Neural cell (in vitro differentiated cells): ENCODE measurements at places on chromosomes 4 and X. TPM values are rescaled to one million over a fixed set of nuclear protein-coding genes. Genes with fewer than 3 reads are reported as not detected.

KIAA1210 gene
- 0.04 TPM in 1 of 2 replicates, not detected in the other for polyA plus RNA-seq

BEND2 gene
- polyA plus RNA-seq = not detected in 2 replicates

DCAF12L2 gene
- 1.4 and 1.8 TPM in 2 replicates for polyA plus RNA-seq

PHEX gene
- polyA plus RNA-seq = 0.34 and 0.59 TPM in 2 replicates

AVPR2 gene
- polyA plus RNA-seq = not detected in 2 replicates

NLGN4X gene
- 16.4 and 18.0 TPM in 2 replicates for polyA plus RNA-seq

GAGE12H gene
- not detected in 2 replicates for polyA plus RNA-seq

RBMXL3 gene
- not detected in 2 replicates for polyA plus RNA-seq

SLC34A2 gene
- not detected in 2 replicates for polyA plus RNA-seq

GASK1B gene
- polyA plus RNA-seq = 0.40 and 4.9 TPM in 2 replicates

SHISA3 gene
- not detected in 2 replicates for polyA plus RNA-seq

BCORL1 gene
- polyA plus RNA-seq = 1.0 and 1.1 TPM in 2 replicates

NAP1L2 gene
- polyA plus RNA-seq = 54.4 and 62.9 TPM in 2 replicates

PLXNA3 gene
- polyA plus RNA-seq = 17.2 and 22.2 TPM in 2 replicates

ADH1B gene
- not detected in 2 replicates for polyA plus RNA-seq

SMPX gene
- polyA plus RNA-seq = 0.53 TPM in 1 of 2 replicates, not detected in the other

RTL3 gene
- not detected in 2 replicates for polyA plus RNA-seq

NDST3 gene
- 3.2 and 4.0 TPM in 2 replicates for polyA plus RNA-seq

XAGE2 gene
- not detected in 2 replicates for polyA plus RNA-seq

ADAM29 gene
- polyA plus RNA-seq = 0.48 and 1.2 TPM in 2 replicates

TRIM75 gene
- not detected in 2 replicates for polyA plus RNA-seq

CLDN22 gene
- polyA plus RNA-seq = not detected in 2 replicates

CCDC160 gene
- polyA plus RNA-seq = 1.6 and 4.3 TPM in 2 replicates

EDNRA gene
- 0.19 and 0.20 TPM in 2 replicates for polyA plus RNA-seq

ZFP42 gene
- polyA plus RNA-seq = not detected in 2 replicates

RNF175 gene
- polyA plus RNA-seq = 30.1 and 37.8 TPM in 2 replicates

PNCK gene
- 9.5 and 15.0 TPM in 2 replicates for polyA plus RNA-seq

XPNPEP2 gene
- not detected in 2 replicates for polyA plus RNA-seq

DRD5 gene
- polyA plus RNA-seq = 0.33 and 0.46 TPM in 2 replicates

MAGEB2 gene
- polyA plus RNA-seq = not detected in 2 replicates

FHIP1A gene
- polyA plus RNA-seq = not detected in 2 replicates

PCSK1N gene
- polyA plus RNA-seq = 232 and 243 TPM in 2 replicates

CENPE gene
- polyA plus RNA-seq = 1.1 and 1.8 TPM in 2 replicates

EGFL6 gene
- polyA plus RNA-seq = 0.36 and 0.52 TPM in 2 replicates

L1CAM gene
- polyA plus RNA-seq = 88.0 and 119 TPM in 2 replicates

CNGA1 gene
- polyA plus RNA-seq = not detected in 2 replicates

LDOC1 gene
- polyA plus RNA-seq = 6.8 and 7.2 TPM in 2 replicates

SPINK2 gene
- 1.4 TPM in 1 of 2 replicates, not detected in the other for polyA plus RNA-seq

FGF13 gene
- 235 and 242 TPM in 2 replicates for polyA plus RNA-seq

PCDH7 gene
- 12.6 and 15.3 TPM in 2 replicates for polyA plus RNA-seq

RAP1GDS1 gene
- polyA plus RNA-seq = 41.1 and 45.3 TPM in 2 replicates

NDP gene
- 34.1 and 43.6 TPM in 2 replicates for polyA plus RNA-seq

IL3RA gene
- not detected in 2 replicates for polyA plus RNA-seq

IL15 gene
- polyA plus RNA-seq = 0.06 TPM in 1 of 2 replicates, not detected in the other

NIPAL1 gene
- 0.52 and 0.85 TPM in 2 replicates for polyA plus RNA-seq

TAF7L gene
- 0.59 and 1.1 TPM in 2 replicates for polyA plus RNA-seq

PCDH18 gene
- polyA plus RNA-seq = 0.09 and 0.80 TPM in 2 replicates

IQSEC2 gene
- 2.4 and 3.6 TPM in 2 replicates for polyA plus RNA-seq

NMU gene
- 47.2 and 55.7 TPM in 2 replicates for polyA plus RNA-seq

GNRHR gene
- not detected in 2 replicates for polyA plus RNA-seq

G3BP2 gene
- 329 and 332 TPM in 2 replicates for polyA plus RNA-seq

FRAS1 gene
- 2.8 and 3.5 TPM in 2 replicates for polyA plus RNA-seq

TRO gene
- polyA plus RNA-seq = 361 and 487 TPM in 2 replicates

GAK gene
- 58.8 and 66.0 TPM in 2 replicates for polyA plus RNA-seq

GAB3 gene
- polyA plus RNA-seq = 0.06 TPM in 1 of 2 replicates, not detected in the other
